AG20443 (cell line): ENCODE measurements at places on chromosomes 11 and 22.

DNA sequence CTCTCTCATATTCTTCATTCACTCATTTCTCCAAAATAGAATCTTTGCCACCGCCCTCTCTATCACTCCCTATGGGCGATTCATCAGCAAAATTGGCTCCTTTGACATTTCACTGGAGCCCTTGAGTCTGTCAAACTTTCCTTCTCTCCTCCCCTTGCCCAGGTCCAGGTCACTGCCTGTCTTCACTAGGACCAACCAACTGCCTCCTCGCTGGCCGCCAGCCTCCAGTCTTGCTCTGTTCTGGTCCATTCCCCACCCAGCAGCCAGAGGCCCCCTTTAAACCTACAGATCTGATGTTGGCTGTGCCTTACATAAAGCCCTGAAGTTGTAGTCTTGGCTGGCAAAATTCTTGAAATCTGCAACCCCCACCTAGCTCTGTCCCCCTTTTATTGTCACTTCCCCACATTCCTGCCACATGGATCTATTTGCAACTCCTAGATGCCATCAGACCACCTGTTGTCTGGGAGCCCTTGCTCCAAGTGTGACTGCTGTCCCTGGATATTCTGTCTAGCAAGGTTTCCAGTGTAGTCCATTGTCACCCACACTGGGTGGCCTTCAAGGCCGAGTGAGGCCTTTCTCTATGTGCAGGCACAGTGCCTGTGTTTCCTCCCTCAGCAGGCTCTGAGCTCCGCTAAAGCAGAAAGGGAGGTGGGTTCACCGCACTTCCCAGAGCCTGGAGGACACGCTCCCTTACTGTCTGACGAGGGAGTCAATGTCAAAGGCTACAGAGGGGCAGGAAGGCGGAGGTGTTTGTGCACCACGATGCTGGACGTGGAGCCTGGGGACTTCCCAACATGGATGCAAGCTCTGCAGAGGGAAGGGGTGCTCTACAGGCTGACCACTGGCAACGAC is 25.5 kb downstream of the MYEOV start:
- DNase-seq, result no peak

DNA sequence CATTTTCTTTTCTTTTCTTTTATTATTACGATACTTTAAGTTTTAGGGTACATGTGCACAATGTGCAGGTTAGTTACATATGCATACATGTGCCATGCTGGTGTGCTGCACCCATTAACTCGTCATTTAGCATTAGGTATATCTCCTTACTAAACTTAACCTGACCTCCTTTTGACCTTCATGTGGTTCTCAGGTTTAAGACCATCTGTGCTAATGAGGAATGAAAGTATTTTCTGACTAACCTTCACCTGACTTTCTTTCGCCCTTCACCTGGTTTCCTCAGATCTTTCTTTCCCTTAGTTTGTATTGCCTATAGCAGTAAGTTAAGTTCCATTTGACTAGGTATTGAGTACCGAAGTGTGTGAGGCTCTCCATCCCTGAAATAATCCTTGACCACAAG is 6.5 kb downstream of the EXPH5 start:
- DNase-seq, result no peak

DNA sequence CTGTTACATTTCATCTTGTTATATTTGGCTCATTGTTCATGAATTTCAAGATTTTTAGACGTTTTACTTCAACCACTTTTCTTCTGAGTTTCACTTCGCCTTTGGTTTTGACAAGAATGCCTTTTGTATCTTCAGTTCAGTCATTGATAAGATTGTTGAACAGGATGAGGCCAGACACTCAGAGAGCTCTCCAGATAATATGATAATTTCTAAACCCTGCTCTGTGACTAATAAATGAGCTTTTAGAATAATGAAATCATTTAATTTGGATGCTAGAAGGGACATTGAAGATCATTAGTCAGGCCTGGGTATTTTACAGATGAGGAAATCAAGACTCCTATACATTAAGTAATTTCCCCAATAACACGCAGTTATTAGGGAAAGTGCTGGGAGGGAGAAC is 37.2 kb upstream of the GRAMD1B start:
- no peak for DNase-seq

GRCh38 chr11:120040151-120040840 is 97.6 kb downstream of the TRIM29 start:
- no peak for DNase-seq

- peak; percentile 53 for DNase-seq
Observed at GRCh38 chr11:92886243-92886905, 83.1 kb upstream of the MTNR1B start.

GRCh38 chr11:86706338-86707131 is 34.1 kb upstream of the ME3 start:
- DNase-seq, result no peak

DNA sequence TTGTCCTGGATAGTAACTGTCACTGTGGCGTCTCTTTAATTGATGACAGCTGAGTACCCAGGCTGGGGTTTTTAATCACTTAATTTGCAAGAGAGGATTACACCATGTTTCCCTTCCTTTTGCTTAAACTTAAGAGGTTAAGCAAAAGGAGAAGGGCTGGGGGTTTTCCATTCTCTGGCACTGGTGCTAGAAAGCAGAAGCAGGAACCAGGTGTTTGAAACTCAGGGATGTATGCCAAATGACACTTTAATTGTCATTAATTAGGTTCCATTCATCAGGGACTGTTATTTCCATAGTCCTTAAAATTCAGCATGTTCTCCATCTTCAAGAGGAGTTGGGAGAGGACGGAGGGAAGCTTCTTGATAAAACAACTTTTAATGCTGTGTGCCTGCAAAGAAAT is 746.2 kb downstream of the NELL1 start:
- no peak for DNase-seq

- no peak for DNase-seq
Observed at GRCh38 chr22:17953147-17953546, 71.2 kb downstream of the MICAL3 start.

GRCh38 chr22:30347255-30347892 is 9.3 kb downstream of the SF3A1 start:
- DNase-seq, result no peak

DNA sequence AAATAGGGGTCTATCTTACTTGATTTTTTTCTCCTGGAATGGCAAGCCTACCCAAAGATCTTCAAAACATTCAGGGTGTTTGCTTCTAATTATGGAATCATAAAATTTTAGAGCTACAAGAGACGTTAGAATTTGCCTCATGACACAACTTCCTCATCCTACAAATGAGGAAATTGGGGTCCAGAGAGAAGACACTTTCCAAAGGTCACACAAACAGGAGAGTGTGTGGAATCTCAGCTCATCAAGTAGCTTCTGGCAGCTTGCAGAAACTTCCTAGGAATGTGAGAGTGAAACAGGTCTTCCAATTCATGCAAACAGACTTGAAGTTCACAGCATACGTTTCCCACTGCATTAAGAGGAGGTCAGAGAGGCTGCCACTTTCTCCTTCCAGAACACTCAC is 976.0 kb downstream of the OPCML start:
- DNase-seq, result no peak
